ENCODE measurements at places on chromosomes 6 and 20. TPM values are rescaled to one million over a fixed set of nuclear protein-coding genes. Genes with fewer than 3 reads are reported as not detected.

MLIP gene
- total RNA-seq = not detected

FNDC11 gene
- 1.8 TPM for total RNA-seq

BPIFB2 gene
- not detected for total RNA-seq

ADGB gene
- total RNA-seq = not detected

CCN6 gene
- not detected for total RNA-seq

FAM229B gene
- total RNA-seq = 3.6 TPM

PRDM13 gene
- not detected for total RNA-seq

ZSCAN9 gene
- 0.89 TPM for total RNA-seq

ACOT8 gene
- 19.1 TPM for total RNA-seq

APOM gene
- 4.6 TPM for total RNA-seq

All from CD4-positive, alpha-beta T cell (primary cell).